ENCODE measurements at places on chromosomes 16 and 17. TPM values are rescaled to one million over a fixed set of nuclear protein-coding genes. Genes with fewer than 3 reads are reported as not detected.

GRCh38 chr16:24538756-24539294 lies 541 bp upstream of the RBBP6 start:
- peak; percentile 85 for DNase-seq

- DNase-seq, result peak; percentile 38
These were observed 163.3 kb downstream of the HS3ST2 start for GRCh38 chr16:22977294-22977697.

- DNase-seq, result no peak
These were observed 45.1 kb downstream of the SMPD3 start for GRCh38 chr16:68403177-68403576.

GRCh38 chr17:75151930-75152329 lies 2.4 kb downstream of the JPT1 start:
- DNase-seq, result no peak

DNA sequence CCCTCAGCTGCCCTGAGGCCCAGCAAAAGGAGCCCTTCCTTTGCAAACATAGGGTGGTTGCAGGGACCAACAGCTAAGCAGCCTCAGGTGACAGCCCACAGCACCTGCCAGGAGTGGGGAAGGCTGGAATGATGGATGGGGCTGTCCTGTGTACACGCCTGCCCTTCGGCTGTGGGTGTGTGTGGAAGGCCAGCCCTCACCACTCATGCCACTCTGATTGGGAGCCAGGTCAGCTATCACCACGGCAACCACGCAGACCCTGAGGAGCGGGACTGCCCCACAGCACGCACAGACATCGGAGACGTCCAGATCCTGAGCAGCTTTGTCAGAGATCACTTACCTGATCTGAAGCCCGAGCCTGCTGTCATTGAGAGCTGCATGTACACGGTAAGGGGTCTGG lies 11.9 kb downstream of the PIPOX start:
- no peak for DNase-seq

- peak; percentile 65 for DNase-seq
These were observed 1.4 kb downstream of the UBE2I start for GRCh38 chr16:1310832-1311200.

DNA sequence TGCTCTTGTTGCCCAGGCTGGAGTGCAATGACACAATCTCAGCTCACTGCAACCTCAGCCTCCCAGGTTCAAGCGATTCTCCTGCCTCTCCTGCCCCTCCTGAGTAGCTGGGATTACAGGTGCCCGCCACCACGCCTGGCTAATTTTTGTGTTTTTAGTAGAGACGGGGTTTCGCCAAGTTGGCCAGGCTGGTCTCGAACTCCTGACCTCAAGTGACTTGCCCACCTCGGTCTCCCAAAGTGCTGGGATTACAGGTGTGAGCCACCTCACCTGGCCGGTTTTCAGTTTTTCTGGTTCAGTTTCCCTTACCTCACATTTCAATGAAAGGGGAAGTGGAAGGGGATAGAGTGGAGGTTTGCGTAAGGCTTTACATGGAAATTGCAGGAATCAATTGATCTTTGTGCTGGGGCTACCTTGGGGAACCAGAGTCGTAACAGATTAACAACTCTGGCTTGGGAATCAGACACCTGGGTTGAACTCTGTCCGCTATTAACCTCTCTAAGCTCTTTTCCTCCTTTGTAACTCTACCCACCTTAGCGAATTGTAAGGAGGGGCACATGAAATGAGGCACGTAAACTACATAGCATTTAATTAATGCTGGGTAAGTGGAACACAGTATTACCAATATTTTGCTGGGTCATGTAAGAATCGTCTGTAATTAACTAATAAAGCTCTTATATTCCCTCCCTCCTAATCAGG lies 3.2 kb downstream of the MPV17L start:
- no peak for DNase-seq

- DNase-seq, result peak; percentile 24
These were observed 41.8 kb downstream of the TNRC6C start for GRCh38 chr17:78000341-78000740.

DNA sequence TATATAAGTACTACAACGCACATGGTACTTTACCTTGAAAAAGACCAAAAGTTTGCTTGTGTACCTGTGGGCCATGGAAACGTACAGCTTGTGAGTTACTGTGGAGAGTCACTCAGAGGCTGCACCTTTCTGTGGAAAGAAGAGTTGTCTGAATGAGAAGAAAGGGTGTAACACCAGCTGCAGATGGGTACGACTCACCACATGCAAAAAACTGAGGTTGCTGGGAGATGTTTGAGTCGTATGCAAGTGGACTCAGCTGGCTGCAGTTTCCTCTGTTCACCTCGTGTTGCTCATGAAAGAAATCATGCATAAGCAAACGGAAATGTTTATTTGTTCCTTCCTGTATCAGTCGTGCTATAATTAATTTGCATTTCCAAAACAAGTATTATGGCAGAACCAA lies 22.4 kb upstream of the DYNLRB2 start:
- DNase-seq, result peak; percentile 40

- DNase-seq, result no peak
These were observed 31.4 kb downstream of the GPRC5B start for GRCh38 chr16:19853132-19853741.

- no peak for DNase-seq
These were observed 37.7 kb upstream of the RGS9 start for GRCh38 chr17:65099475-65099874.

DNA sequence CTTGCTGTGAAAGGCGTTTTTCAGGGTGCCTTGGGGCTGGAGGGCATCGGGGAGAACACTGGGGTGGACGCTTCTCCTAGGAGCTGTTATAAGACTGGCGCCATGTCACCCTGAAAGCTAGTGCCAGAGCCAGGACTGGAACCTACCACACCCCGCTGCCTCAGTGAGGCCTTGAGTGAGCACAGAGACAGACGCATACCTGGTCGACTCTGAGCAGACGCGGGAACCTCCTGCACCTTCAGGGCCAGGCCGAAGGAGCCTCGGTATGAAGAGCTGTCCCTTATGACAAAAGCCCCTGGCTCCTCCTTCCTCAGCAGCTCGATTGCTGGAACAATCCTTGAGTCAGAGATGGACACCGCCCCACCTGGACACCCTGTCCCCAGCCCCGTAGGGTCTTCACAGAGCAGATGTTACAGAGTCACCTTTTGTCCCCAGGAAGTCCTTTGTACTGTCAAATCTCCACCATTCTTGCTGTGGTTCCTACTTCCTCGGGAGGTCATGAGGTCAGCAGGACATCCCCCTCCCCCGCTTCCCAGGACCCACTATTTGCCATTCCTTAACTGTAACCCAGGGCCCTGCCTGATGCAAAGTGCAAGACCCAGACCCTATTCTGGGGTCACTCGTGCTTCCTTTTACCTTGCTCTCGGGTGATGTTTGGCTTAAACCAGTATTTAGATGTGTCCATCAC lies 17.0 kb downstream of the TNS4 start:
- DNase-seq, result no peak

- no peak for DNase-seq
These were observed 2.2 kb upstream of the CYBA start for GRCh38 chr16:88653101-88653500.

DNA sequence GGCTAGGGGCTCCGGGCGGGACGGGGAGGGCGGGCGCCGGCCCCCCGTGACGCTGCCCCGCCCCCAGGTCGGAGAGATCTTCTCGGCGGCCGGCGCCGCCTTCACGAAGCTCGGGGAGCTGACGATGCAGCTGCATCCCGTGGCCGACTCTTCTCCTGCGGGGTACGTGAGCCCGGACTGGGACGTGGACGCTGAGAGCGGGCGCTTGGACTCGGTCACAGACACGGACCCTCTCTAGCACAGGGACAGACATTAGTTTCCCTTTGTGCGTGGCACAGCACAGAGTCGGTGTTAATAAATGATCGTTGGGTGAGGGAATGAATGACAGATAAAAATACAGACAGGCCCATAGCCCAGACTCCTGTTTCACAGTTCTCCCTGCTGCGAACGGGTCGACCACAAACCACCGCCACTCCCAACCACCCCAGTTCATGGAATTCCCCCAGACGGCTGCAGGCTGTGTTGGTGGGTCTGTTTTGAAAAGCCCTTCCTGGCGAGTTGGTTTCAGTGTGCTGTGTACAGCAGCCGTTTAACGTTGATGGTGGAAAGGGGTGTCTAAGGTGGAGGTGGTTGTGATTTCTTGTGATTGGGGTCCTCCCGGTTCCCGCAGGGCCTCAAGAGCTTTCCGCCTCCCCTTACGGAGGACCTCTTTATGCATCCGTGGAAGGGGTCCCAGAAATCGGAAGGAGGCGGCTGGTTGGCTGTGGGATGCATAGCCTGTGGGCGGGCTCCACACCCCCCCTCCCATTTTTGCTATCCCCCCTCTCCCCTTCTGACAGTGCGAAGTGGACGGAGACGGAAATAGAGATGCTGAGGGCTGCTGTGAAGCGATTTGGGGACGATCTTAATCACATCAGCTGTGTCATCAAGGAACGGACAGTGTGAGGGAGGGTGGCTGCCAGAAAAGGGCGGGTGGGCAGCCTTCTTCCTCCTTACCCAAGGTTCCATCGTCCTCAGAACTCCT lies 2.9 kb downstream of the RNASEK start:
- DNase-seq, result peak; percentile 81

GRCh38 chr17:48907713-48908046 lies 527 bp upstream of the UBE2Z start:
- DNase-seq, result peak; percentile 75

GRCh38 chr17:37719866-37720265 lies 25.0 kb downstream of the HNF1B start:
- no peak for DNase-seq

- DNase-seq, result no peak
These were observed 2.6 kb downstream of the HS3ST3A1 start for GRCh38 chr17:13599168-13599577.

DNA sequence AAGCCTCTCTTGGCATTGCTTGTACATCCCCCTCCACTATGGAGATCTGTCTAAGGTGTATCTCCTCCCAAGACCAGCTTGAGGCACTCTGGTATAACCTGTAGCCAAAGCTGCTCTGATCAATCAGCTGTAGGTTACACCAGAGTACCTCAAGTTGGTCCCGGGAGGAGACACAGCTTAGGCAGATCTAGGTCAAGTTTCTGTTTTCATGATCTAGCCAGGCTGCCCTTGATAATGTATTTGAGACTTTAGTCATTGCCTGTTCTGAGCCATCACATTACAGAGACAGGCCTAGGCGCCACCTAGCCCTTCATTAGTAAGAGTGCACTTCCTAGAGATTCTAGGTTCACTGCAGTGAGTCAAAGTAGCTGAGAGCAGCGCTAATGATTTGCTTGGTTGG lies 31.4 kb downstream of the ASGR1 start:
- no peak for DNase-seq

DNA sequence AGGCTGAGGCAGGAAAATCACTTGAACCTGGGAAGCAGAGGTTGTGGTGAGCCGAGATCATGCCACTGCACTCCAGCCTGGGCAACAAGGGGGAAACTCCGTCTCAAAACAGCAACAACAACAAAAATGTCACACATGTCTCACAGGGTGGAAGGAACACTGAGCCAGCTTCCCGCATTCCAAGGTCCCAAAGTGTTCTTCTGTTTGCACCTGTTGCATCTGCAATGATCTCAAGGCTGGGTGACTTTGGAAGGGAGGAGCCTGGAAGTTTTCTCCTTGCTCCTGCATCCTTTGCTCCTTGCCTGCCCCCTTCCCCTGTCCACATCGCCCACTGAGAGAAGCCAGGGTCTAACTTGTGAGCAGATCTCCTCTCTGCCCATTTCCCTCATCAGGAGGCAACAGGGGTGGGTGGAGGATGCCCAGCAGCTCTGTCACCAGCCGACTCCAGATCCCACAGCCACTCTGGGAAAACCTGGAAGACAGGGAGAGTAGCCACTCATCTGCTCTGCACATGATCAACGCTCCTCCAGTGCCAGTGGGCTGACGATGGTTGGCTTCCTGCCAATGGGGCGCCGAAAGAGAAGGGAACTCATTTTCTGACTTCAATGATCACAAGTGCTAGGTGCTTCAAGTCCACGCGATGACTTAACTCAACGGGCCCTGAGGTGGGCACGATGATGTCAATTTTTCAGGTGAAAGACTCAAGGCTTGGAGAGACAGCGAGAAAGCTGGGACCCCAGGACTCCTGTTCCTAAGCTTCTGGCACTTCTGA lies 12.6 kb downstream of the CHST6 start:
- no peak for DNase-seq

- DNase-seq, result no peak
These were observed 13.2 kb downstream of the SLC7A5 start for GRCh38 chr16:87855852-87856715.

DNA sequence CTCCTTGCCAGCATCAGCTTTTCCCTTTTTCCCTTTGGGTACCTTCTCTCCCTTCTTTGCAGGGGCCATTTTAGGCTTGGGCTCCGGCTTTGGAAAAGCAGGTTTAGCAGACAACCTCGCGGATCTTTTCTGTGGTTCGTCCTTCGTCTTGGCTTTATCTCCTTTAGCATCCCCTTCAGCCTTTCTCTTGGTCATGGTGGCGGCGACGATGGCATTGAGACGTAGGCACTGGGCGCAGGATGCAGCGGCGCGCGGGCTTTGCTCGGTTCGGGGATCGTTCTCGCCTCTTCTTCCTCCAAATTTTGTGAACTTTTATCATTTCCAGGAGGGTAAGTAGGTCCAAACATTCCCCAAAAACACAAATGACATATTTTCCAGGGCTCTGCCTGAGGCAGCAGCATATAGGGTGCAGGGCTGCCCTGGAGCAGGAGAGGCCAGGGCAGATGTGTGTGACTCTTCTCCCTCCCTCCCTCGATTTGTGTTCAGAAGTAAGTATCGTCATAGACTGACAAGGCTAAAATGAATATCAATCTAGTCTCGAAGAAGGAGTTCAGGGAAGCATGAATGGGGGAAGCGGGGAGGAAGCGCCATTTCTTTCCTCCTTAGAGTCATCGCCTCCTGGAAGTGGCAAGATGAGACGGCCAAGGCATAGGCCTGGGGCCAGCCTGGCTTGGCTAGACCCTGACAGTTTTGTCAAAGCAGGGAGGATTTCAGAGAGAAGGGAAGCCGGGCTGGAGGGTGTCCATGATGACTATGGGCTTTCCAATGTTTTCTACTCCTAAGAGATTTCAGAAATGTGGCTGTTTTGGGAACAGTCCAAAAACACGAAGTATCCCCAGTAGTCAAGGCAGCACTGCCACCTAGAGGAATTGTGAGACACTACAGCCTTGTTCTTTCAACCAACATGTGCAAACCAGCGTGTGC lies 13.2 kb downstream of the CHCT1 start:
- DNase-seq, result peak; percentile 91

GRCh38 chr17:66904760-66905624 lies 59.5 kb upstream of the CACNG4 start:
- peak; percentile 43 for DNase-seq

- DNase-seq, result no peak
These were observed 6.0 kb downstream of the SYNGR2 start for GRCh38 chr17:78174346-78174869.

Gene ESRP2
- 0.32 TPM for total RNA-seq

Gene MMP25
- not detected for total RNA-seq

Gene SAMD14
- 3.0 TPM for total RNA-seq

Gene IQCK
- total RNA-seq, result 24.8 TPM

Gene CACNA1G
- 0.97 TPM for total RNA-seq

Gene MAPT
- total RNA-seq, result not detected

Gene TBC1D3C
- total RNA-seq, result not detected

Gene KCNH6
- not detected for total RNA-seq

Gene KCNG4
- not detected for total RNA-seq

Gene KCNJ18
- not detected for total RNA-seq

Gene XAF1
- 21.5 TPM for total RNA-seq

Gene HS3ST6
- not detected for total RNA-seq

Gene HS3ST2
- total RNA-seq, result not detected

Gene C16orf86
- total RNA-seq, result 2.1 TPM

Gene LRRC75A
- 0.13 TPM for total RNA-seq

Gene ARMC7
- total RNA-seq, result 3.8 TPM

All from GM23248 (cell line).